Kasumi-1 (cell line): ENCODE measurements at places on chromosomes 3 and 15.

GRCh38 chr15:69634860-69635259 lies 182.2 kb downstream of the RPLP1 start:
- DNase-seq: no peak

DNA sequence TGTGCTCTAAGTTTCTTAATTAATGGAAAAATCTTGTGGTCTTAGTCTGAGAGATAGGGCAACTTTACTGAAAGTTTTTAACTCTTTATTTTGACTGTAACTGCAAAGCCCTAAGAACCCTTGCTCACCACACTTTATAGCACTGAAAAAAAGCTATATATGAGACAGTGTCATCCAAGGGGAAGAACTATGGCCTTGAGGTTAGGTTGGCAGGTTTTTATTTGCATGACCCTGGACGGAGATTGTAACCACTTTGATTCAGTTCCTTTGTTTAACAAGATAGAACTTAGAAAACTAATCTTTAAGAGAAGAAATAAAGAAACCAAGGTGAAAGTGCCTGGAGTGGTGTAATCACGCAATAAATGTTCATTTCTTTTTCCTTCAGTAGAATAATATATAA lies 30.6 kb upstream of the LYSMD4 start:
- DNase-seq: no peak

GRCh38 chr15:35206060-35206675 lies 121.1 kb upstream of the NANOGP8 start:
- DNase-seq: peak; percentile 2

- DNase-seq: no peak
Measured at GRCh38 chr3:157872902-157873301, 233.3 kb downstream of the SHOX2 start.

DNA sequence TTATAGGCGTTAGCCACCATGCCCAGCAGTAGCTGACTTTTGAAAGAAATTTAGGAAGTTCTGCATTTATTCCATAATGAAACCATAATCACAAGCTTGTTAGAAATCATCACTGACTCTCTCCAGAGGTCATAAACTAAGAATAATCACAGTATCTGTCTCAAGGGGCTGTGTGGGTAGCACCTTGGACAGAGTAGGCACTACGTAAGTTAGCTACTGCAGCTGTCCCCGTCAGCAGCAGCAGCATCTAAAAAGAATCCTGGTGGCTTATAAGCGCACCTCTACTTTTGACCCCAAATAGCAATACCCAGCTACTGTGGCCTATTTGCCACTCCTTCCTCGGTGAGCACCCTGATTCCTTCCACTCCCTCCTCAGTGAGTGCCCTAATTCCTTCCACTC lies 57.8 kb upstream of the RPL35A start:
- no peak for DNase-seq

GRCh38 chr15:39680868-39681267 lies 100.0 kb downstream of the THBS1 start:
- no peak for DNase-seq

- DNase-seq: no peak
Measured at GRCh38 chr15:100206643-100207042, 135.1 kb downstream of the ADAMTS17 start.

GRCh38 chr3:183031826-183032225 lies 51.5 kb upstream of the DCUN1D1 start:
- DNase-seq: no peak

GRCh38 chr3:187112934-187113793 lies 26.1 kb downstream of the RPL39L start:
- peak; percentile 58 for DNase-seq

GRCh38 chr3:60497902-60498301 lies 753.4 kb downstream of the FHIT start:
- no peak for DNase-seq

DNA sequence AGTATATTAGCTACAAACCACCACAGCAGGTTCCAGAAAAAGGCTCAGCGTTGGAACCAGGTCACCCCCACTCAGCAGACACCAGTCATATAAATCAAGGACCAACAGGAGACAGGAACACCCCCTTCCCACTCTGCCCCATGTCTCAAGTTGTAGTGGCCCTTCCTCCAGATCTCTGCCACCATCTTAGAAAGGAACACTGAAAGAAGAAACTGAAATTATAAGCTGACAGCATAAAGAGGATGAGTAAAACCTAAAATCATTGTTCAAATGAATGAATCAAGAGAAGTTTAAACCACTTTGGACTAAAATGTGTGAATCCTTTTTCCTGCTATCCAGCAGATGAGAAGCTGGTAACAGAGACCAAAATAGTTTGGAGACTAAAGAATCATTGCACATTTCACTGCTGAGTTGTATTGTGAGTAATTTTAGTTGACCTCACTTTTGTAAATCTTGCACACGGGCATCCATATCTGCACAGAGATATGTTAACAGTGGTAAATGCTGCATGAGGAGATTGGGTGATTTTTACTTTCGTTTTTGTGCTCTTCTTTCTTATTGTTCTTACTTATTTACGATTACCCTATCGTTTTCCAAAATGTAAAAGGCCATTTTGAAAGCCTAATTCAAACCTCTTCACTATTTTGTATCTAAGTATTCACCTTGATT lies 19.8 kb downstream of the CCR3 start:
- DNase-seq: no peak

GRCh38 chr3:196708467-196708866 lies 3.6 kb downstream of the CEP19 start:
- no peak for DNase-seq

DNA sequence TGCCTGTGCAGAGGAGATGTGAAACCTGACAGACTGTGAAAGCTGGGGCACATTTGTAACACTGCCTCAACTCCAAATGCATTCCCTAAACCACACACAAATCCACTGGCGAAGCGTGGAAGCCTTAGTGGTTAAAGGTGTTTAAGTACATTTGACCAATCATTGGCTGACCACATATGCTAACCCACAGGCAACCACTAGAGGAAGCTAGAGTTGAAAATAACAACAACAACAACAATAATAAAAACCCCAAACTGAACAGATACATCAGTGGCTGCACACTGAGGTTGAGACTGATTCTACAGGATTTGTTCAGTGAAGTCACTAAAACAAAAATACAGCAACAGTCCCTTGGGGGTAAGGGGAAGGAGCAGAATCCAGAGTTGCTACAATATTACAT lies 129.7 kb downstream of the TJP1 start:
- DNase-seq: no peak

GRCh38 chr15:76330080-76330680 lies 6.4 kb upstream of the ISL2 start:
- DNase-seq: peak; percentile 26

GRCh38 chr3:73073091-73073707 lies 11.7 kb downstream of the EBLN2 start:
- DNase-seq: no peak

- DNase-seq: no peak
Measured at GRCh38 chr3:134251731-134252391, 1.2 kb upstream of the RYK start.

GRCh38 chr15:90962021-90962420 lies 7.3 kb downstream of the RCCD1 start:
- no peak for DNase-seq

GRCh38 chr3:50604628-50605588 lies 6.7 kb downstream of the CISH start:
- peak; percentile 18 for DNase-seq

DNA sequence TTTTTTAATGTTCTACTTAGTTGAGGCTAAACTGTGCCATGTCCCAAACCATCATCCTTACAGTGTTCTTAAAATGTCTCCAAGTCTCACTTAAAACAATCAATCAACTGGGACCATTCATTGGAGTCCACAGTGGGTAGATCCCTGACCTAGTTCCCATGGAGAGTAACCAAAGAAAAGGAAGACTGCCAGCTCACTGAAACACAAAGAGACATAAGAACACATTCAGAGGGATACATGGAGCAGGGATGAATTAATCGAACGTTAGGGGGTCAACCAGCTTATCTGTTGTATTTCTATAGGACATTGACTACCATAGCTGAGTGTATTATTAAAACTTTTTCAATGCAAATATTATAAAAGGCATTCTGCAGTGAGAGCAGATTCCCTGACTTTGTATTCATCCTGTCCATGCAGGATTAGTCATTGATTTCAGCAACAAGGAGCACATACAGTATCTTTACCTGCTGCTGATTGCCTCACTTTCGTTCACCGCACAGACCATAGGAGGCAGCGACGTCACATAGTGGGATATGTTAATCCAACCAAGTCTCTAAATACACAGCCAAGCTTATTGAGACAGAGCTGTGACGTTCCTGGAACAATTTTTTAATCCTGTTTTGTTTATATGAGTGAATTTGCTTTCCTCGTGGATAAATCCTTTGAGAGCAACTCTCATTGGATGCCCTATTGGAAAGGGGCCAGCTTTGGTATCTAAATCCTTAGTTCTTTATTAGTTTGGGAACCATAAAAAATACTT lies 364.9 kb upstream of the RBMS3 start:
- DNase-seq: peak; percentile 36

DNA sequence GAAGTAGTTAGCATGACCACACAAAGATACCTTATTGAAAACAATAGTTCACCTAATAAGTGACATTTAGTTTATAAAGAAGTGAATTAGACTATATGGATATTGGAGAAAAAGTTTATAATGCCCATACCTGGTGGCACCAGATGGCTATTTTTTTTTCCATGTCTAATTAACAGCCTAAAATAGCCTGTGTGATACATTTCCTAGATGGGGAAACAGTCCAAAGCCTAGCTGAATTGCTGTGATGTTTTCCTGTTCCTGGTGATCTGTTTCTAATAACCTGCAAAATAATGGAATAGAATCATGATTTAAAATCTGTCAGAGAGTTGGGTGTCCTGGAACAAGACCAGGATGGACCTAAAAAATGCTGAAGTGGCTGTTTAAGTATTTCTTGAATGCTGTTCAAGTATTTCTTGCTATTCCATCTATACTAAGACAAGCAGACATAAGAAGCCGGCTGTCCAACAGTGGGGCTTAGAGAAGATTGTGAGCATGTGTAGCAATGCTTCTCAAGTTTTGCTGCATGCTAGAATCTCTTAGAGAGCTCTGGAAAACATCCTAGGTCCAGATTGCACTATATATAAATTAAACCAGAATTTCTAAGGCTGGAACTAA lies 31.3 kb downstream of the LRRC3B start:
- DNase-seq: no peak

DNA sequence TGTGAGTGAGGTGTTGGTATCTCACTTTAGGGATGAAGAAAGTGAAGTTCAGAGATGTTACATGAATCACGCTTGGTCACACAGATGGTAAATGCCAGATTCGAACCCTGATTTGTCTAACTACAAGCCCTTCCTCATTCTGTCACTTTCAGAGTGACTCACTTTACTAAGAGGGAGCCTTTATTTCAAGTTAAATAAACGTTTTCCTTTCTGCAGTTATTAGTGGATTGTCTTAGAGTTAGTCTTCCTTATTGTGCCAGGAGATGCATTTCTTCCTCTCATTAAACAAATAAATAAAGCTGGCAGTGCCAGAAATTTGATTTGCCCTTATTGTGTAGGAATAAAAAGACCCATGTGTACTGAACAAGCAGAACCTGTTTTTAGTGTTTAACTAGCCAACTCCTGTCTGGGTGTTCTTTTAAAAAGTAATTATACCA lies 162.5 kb downstream of the AKAP13 start:
- DNase-seq: no peak

- DNase-seq: no peak
Measured at GRCh38 chr3:160224256-160224655, 966 bp upstream of the C3orf80 start.

DNA sequence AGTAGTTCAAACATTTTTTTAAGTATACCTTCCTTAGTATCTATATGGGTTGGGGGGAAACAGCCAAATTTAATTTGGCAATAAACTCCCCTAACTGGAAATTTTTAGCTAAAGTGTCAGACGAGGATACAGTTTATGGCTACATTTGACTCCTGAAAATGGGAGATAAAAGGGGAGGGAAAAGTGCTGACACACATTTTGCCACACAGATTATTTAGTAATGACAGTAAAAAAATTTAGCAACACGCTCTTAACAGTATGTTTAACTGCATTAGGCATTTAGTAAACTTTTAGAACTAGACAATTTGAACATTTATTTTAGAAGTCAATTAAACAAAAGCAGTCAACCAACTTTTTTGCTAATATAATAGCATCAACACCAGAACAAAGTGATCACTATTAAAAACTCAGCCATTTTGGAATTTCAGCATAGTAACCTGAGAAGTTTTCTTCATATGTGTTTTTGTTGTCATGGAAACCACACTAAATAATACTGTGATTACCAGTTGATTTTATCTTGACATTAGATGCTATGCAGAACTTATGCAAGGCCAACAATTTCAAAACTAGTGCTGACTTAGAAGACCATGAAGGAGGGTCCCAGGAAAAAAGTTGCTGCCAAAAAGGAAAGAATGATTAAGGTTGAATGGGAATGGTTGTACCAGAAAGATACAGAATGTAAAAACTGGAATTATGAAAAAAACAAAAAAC lies 47.0 kb upstream of the TFG start:
- DNase-seq: no peak

DNA sequence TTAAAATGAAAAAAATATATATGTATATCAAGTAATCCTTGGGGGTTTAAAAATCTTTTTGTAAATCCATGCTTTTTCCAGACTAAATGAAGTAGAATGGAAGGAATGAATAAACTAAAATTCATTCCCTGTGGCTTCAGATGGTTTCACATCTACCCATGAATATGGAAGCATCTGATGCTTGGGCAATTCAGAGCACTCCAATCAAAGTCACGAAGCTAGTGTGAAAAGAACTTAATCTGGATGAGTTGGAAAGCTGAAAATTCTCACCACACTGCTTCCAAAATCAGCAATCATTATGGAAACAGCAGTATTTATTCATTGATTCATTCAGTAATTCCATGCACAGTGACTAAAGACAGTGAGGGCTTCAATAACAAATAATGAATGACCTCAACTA lies 55.2 kb downstream of the SUMF1 start:
- DNase-seq: no peak

GRCh38 chr3:82004266-82004665 lies 242.8 kb upstream of the GBE1 start:
- no peak for DNase-seq

- no peak for DNase-seq
Measured at GRCh38 chr3:170660139-170660538, 74.3 kb upstream of the SLC7A14 start.

GRCh38 chr3:194286375-194287146 lies 64.6 kb downstream of the CPN2 start:
- no peak for DNase-seq

DNA sequence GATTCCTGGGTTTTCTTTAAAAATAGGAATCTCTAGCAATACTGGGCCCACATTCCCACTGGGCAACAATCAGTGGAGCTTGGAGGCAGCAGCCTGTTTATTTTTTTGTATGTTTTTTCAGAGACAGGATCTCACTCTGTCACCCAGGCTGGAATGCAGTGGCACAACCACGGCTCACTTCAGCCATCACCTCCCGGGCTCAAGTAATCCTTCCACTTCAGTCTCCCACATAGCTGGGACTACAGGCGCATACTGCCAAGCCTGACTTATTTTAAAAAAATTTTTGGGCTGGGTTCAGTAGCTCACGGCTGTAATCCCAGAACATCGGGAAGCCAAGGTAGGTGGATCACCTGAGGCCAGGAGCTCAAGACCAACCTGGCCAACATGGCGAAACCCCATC lies 29.1 kb upstream of the GNB5 start:
- DNase-seq: no peak
